ENCODE measurements at places on chromosomes 1 and 21.

- DNase-seq, result no peak
Measured at GRCh38 chr1:178579562-178579961, 66.7 kb downstream of the TEX35 start.

DNA sequence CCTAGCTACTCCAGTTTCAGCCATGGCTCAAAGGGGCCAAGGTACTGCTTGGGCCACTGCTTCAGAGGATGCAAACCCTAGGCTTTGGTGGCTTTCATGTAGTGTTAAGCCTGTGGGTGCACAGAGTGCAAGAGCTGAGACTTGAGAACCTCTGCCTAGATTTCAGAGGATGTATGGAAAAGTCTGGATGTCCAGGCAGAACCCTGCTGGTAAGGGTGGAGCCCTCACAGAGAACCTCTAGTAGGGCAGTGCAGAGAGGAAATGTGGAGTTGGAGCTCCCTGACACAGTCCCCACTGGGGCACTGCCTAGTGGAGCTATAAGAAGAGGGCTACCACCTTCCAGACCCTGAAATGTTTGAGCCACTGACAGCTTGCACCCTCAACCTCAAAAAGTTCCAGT is 16.2 kb downstream of the RIIAD1 start:
- no peak for DNase-seq

DNA sequence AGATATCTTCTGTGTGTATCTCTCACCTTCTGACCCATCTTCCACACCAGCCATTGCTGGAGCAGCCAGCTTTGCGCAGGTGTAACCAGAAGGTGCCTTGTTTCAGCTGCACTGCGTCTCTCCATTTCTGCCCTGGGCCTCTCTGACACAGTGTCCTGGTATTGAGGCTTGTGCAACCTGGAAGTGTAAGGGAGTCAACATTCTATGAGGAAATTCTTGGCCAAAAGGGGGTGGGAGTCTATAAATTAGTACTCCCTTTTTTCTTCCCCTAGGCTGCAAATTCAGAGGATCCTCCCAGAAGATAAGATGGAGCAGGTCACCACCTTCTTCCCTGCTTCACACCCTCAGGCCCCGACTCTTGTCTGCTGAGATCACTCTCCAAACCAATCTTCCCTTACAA is 109.1 kb downstream of the MRPS6 start:
- DNase-seq, result no peak

GRCh38 chr1:81369833-81370232 is 430.9 kb upstream of the ADGRL2 start:
- DNase-seq, result no peak

DNA sequence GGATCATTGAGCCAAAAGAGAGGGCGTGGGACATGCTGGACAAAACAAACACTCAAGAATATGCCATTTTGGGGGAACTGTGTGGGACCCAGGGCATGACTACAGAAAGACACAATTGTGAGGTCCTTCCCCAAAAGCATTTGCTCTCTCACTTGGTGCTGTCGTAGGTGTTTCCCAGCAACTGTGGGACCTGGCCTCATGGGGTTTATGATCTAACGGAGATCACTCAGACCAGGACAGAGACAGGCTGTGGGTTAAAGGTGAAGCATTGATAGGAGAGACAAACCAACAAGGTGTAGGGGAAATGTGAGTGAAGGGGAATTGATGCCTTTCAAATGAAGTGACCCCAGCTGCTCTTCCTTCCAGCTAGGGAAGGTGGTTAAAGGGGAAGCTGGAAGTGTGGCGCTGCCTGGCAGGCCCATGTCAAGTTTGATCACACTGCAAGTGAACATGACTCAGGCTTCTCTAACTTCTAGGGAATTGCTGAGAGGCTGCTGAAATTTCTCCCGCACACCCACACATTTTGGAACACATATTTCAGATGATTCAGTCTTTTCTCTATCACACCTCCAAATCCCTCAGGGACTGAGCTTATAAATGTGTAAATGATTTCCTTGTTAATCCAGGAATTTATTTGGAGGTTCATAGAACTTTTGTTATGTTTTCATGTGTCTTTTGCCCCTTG is 30.2 kb downstream of the TRAF5 start:
- no peak for DNase-seq

DNA sequence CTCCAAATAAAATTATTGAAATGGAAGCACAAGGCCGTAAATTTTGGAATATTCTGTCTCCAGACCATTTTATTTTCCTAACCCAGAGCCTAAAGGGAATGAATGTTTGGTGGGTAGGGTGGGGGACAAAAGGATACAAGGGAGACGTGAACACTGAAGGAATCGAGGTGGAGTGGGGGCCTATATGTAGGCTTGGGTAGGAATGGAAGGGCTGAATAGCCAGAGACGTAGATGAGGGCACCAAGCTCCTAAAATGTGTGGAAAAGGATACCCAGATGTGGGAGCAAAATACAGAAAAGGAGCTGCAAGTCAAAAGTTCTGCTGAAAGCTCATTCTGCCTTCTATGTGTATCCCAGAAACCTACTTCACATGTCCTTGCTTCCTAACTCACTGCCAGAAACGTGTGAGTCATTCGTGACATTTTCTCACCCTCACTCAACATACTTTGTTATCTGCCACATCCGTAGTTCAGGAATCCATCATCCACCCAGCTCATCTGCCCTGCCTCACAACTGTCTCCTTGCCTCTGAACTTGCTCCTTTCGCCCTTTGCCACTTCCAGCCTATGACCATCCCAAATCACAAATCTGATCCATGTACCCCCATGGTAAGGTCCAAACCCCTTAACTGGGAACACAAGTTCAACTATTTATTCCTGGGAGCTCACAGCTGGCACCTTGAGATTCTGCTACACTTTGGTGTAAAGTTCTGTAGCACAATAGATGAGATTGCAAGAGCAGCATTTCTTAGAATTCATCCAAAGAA is 84.1 kb upstream of the PRDX6 start:
- DNase-seq, result no peak

GRCh38 chr1:222732216-222733159 is 4.5 kb upstream of the FAM177B start:
- DNase-seq, result no peak

- DNase-seq, result no peak
Measured at GRCh38 chr1:197438010-197438790, 170.1 kb downstream of the CRB1 start.

GRCh38 chr1:42420911-42421585 is 34.8 kb downstream of the ZMYND12 start:
- DNase-seq, result no peak

DNA sequence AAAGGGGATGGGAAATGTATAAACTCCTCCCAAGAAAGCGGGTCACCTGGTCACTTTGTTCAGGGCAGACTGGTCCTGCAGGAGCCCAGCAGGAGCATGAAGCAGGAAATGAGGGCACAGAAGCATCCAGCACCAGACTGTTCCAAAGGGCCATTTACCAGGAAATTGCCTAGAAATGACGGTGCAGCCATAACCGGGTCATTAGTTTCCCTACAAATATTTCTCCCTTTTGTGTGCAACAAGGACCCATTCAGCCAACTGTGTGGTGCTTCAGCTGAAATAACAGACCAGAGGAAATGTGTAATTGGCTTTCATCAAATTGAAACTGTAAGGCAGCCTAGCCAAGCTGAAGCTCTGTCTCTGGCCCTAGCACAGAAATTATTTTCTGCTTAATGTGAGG is 7.6 kb upstream of the CTTNBP2NL start:
- peak; percentile 26 for DNase-seq

DNA sequence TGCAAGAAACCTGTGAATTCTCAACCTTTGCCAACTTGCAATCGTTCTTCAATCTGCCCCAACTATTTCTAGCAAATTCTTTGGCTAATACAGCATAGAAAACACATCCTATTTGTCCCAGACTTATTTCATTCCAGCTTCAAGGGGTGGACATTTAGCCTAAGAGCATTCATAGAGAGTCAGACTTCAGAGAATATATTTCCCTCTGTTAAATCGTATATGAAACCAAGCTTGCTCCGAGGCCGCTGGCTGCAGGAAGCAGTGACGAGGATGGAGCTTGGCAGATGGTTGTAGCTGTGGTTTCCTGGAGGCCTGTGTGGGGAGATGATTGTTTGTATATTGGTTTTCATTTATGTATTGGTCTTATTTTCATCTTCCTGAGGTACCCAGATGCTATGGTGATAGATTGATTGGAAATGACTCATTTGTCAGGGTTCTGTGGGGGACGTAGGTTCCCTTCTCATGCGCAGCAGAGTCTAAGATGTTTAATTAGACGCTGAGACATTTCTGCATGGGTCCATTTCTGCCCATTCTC is 26.1 kb downstream of the MAN1C1 start:
- no peak for DNase-seq

GRCh38 chr1:195714248-195714647 is 894.0 kb downstream of the KCNT2 start:
- DNase-seq, result no peak

- DNase-seq, result no peak
Measured at GRCh38 chr1:155651861-155652661, 36.5 kb downstream of the YY1AP1 start.

DNA sequence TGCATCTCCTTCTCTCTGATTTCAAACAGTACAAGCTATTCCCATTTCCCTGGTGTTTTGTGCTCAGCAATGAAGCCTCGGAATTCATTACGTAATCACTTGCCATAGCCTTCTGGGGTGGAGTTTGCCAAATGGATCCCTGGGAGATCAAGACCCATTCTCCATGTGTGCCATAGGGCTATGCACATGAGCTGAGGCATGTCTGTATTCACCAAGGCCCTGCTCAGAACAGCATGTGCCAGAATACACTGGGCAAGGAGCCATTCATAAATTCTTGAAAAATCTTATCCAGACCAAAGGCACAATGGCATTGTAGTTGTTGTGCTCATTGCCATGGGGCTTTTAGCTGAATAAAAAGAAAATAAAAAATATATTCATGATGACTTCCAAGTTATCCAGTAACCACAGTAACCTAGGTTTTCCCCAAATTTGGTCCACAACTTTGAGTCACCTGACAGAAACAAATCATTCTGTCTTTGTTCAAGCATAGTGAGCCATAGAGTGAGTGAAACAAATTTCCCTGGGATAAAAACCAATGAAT is 53.0 kb downstream of the CRB1 start:
- DNase-seq, result no peak

DNA sequence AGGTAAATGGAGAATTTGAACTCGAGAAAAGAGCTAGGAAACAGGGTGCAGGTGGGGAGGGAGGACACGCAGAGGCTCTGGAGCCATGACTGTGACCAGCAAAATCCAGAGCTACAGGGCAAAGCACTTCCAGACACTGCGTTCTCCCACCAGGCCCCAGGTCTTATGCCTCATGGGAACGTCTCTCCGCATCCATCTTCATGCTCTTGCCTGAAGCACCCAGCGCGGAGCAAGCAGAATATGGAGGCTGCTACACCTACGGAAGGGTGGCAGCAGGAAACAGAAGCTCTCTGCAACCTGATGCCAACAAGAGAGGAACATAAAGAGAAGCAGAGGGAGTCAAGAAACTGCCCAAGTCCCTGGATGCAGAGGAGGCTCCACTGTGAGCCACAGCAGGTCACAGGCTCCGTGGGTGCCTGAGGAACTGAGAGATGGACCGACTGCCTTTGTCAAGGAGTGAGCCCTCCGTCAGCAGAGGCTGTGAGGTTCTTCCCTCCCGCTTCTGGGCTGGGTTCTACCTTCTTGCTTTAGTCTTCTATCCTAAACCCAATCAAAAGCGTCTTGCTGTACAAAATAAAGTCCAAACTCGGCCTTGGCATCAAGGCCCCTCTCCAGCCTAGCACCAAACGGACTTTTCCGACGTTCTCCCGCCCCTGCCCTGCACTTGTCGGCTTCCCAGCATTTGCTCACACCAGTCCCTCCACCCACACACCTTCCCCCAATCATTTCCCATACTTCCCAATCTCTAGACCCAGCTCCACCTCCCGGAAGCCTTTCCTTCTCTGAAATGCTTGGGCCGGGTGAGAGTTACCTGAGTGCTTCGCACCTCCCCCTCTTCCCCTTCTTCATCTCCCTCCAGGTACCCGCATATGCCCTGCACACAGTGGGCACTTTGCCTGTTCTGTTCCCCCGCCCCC is 930 bp downstream of the DHCR24 start:
- peak; percentile 77 for DNase-seq

- no peak for DNase-seq
Measured at GRCh38 chr1:227926216-227926791, 21.4 kb downstream of the WNT9A start.

- DNase-seq, result no peak
Measured at GRCh38 chr1:55877437-55878232, 662.5 kb upstream of the USP24 start.

DNA sequence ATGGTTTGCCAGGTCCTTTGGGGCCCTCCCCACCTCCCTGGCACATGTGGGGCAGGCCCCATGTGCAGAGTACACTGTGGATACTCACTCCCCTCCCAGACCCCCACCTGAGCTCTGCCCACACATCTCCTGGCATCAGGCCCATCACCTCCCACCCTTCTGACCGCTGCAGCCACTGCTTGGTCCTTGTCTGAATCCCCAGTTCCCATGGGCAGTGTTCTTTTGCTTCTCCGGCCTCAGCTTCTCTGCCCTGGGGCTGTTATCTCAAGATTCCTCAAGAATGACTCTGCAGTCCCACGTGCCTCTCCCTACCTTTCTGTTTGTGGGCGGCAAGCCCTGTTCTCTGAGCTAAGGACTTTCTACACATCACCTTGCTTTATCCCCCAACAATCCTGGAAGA is 187.7 kb upstream of the EDN2 start:
- DNase-seq, result no peak

Measured in iPS-NIHi11 (cell line).